ENCODE measurements at places on chromosomes 4 and X.

GRCh38 chr4:120096508-120097297 is 30.1 kb upstream of the MAD2L1 start:
- DNase-seq, result no peak

- no peak for DNase-seq
Measured at GRCh38 chrX:69313617-69314290, 148.5 kb upstream of the PJA1 start.

DNA sequence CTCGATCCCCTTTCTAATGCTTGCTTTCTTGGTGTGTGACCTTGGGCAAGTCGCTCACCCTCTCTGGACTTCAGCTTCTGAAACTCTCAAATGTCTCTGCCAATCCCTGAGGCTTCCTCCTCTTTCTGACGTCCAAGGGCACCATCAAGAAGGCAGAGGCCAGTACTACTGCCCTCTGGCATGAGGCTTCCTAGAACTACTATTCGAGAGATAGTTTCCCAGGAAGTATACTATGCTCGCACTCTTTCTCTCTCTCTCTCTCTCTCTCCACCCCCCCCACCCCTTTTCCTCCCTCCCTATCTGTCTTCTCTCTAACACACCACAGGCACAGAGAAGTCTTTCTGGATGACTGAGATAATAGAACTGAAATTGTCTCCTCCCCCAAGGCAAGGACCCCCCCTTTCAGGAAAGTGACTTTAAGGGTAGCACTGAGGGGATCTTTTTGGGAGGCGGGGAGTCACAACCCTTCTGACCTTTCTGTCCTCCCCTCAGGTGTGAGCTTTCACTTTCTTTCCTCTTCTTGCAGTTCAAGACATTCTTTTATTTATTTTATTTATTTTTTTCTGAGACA is 20.0 kb upstream of the BCOR start:
- no peak for DNase-seq

DNA sequence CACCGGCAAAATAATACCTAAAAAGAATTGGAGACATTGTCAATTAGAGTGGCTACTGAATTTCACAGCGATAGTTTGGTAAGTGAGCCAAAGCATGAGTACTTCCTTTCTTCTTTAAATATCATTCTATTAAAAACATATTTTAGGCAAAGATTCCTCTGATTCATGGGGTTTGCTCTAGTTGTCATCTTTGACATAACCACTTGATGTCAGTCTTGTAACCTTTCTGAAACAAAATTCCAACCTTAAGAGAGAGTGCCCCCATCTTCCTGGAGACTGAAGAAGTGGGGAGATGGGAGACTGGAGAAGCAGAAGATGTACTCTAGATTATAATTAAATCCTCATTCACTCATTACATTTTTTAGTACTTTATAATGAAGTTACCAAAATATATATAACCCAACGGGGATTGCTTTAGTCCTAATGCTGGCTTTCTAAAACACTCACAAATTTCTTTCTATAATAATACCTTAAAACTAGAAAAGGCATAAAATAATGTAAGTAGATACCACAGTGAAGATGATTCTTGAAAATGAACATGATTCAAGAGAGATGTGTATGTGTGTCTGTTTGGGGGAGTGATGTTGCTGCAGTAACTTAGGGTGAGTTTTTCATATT is 96.4 kb downstream of the EMCN start:
- peak; percentile 31 for DNase-seq

DNA sequence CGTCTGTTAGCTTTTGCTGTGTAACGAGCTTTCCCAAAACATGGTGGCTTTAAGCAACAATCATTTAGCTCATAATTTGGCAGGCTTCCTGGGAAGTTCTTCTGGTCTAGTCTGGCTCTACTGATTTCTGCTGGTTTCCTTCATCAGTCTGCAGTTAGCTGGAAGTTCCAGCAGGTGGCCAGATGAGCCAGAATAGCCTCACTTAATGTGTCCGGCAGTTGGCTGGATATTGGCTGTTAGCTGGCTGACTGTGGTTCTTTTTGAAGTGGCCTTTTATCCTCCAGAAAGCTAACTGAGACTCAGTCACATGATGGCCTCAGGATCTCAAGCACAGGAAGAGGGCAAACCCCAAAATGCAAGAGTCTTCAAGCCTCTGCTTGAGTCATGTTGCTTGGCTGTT is 34.9 kb downstream of the FTHL17 start:
- peak; percentile 80 for DNase-seq

DNA sequence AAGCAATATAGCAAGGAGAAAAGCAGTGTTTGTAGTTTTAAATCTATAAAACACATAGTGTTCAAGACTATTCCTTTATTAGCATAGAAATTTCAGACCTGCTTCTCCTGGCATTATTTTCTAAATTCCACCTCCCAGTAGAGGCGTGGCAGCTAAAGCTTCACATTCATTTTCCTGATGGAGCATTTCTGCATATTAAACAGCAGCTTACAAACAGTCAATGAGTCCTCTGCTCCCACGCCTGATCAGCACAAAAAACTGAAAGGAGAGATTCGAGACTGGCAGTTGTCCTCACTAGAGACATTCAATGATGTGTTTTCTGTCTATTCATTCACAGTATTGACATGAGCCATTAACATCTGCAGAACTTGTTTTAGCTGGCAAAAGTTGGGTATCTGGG is 61.4 kb downstream of the SHISA3 start:
- no peak for DNase-seq

GRCh38 chr4:149896432-149896831 is 80.8 kb upstream of the IQCM start:
- DNase-seq, result peak; percentile 54

GRCh38 chr4:40231316-40231863 is 34.6 kb downstream of the RHOH start:
- DNase-seq, result no peak

GRCh38 chrX:51737091-51737490 is 6.2 kb upstream of the GSPT2 start:
- no peak for DNase-seq

DNA sequence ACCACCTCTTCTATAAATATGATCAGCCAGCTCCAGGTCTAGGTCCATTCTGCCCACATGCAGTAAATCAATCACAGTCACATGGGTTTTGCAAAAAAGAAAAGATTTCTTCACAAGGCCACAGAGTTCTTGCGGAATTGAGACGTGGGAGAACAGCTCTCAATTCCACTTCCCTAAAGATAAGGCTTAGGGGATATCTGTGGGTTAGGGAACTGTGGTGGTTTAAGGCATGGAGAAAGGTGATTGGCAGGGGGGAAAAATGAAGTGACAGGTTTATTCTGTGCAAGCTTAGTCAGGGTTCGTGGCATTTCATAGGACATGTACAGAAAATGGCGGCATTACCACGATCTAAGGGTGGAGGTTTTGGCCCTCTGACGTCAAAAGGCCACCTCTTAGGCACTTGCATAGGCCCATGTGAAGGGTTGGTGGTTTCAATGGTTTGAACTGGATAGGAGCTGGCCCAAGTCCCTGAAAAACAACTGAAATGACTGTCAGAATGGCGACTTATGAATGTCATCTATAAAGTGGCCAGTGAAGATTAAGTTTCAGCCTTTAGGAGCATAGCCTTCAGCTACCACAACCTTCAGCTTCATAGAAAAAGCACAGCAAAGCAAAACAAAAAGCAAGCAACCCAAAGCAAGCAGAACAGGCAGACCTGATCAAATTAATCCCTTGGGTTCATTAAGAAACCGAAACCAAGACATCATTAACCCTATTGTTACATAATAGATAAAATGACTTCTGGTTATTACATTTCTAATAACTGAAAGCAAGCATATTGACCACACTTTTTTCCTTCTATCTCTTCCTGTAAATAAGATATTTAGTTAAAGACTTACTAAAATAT is 289.8 kb upstream of the SFRP2 start:
- no peak for DNase-seq

DNA sequence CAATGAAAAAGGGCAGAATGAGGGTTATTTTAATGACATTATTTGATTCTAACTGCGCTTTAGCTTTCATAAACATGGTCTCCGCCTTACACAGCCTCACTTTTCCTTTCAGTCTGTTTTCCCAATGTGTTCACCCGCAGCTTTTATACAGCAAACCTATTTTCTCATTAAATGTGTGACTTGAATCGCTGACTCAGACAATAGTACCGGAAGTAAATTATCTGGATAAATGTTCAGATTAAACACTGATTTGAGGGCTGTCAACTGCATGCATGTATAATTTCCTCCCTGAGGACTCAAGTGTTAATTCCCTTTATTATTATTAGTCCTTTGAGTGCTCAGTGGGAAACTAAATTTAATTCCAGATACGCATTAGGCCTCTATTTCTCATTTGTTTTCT is 117.3 kb downstream of the FAM133A start:
- no peak for DNase-seq

DNA sequence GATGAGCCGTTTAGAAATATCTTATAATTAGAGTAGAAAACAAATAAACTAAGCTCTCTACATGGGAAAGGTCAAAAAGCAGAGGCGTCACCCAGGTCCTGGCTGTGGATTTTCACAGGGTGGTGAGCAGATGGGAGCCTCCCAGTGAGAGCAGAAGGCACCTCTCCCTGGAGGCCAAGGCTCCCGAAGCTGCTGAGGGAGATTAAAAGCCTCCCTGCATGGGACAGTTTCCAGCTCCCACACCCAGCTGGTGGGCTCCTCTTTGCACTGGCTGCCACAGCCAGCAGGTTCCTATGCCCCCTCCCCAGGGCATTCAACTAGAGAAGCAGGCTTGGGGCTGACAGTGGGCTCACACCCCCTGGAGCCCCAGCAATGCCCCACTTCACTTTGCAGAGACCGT is 55.2 kb upstream of the TBC1D9 start:
- no peak for DNase-seq

GRCh38 chr4:146349306-146349705 is 135.0 kb downstream of the REELD1 start:
- no peak for DNase-seq

GRCh38 chrX:19549838-19550237 is 34.5 kb upstream of the MAP3K15 start:
- no peak for DNase-seq

DNA sequence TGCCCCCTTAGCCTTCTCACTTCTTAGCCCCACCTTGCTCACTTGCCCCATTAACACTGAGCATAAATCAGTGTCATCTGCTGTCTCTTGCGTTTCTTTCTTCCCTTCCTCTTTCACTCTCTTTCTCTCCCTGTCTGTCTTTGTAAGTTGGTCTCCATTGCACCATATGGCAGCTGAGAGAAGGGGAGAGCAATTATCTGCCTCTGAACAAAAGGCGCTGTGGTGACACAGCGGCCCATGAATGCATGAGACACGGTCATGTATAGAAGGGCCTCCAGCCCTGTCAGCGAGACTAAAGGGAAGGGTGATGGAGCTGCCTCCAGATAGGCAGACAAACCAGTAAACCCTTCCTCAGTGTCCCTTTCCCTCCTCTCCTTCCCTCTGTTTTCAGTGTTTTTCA is 88.8 kb upstream of the PCDH18 start:
- DNase-seq, result no peak

DNA sequence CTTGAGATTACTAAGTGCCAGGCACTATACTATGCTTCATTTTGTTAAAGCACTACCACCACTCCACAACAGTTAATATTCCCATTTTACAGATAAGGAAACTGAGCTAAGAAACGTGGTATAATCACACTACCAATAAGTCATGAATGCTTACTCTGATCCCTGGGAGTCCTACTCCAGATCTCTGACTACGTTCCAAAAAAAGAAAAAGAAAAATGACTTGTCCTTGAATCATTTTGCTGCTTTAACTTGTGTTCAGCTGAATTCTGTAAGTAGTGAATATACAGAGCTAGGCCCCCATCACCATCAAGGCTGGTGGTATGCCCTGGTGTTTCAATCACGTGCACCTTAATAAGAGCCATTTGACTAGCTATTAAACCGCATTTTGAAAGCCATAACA is 39.4 kb downstream of the LDB2 start:
- no peak for DNase-seq

- DNase-seq, result no peak
Measured at GRCh38 chrX:17520016-17520615, 145.1 kb downstream of the NHS start.

- no peak for DNase-seq
Measured at GRCh38 chr4:92235731-92236130, 68.0 kb upstream of the GRID2 start.

GRCh38 chr4:178415925-178416324 is 973.7 kb upstream of the AGA start:
- DNase-seq, result no peak

DNA sequence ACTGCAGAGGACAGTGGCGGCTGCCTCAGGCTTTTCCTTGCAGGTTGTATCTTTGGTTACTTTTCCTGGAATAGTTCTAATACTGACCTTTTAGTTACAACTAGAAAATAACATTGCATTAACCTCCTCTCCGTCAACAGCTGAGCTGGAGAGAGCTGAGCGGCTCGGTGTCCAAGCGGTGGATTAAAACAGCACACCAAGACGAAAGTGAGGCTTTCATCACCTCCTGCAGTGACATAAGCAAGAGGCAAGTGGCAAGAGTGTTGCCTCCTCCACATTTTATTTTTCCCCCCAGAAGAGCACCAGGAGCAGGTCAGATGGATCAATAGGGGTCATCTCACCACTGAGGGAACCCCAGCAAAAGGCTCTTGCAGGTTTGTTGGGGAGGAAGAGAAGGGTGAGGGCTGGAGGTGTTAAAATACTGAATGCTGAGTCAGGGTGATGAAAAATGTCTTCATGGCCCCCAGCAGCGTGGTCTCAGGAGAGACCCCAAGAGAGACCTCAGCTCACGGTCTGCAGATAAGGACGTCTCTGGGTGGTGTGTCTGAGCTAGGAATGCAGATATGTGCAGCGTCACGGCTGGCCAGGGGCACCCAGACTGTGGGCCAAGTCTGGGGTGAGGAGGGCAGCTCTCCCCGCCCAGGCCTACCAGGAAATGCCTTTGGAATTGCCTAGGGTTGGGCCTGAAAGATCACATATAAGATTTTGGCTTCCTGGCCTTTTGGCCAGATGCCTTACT is 50.3 kb downstream of the CASP3 start:
- DNase-seq, result peak; percentile 19

GRCh38 chrX:149185087-149185486 is 320.0 kb downstream of the IDS start:
- peak; percentile 45 for DNase-seq

- DNase-seq, result no peak
Measured at GRCh38 chrX:26254436-26254835, 38.5 kb downstream of the MAGEB5 start.

DNA sequence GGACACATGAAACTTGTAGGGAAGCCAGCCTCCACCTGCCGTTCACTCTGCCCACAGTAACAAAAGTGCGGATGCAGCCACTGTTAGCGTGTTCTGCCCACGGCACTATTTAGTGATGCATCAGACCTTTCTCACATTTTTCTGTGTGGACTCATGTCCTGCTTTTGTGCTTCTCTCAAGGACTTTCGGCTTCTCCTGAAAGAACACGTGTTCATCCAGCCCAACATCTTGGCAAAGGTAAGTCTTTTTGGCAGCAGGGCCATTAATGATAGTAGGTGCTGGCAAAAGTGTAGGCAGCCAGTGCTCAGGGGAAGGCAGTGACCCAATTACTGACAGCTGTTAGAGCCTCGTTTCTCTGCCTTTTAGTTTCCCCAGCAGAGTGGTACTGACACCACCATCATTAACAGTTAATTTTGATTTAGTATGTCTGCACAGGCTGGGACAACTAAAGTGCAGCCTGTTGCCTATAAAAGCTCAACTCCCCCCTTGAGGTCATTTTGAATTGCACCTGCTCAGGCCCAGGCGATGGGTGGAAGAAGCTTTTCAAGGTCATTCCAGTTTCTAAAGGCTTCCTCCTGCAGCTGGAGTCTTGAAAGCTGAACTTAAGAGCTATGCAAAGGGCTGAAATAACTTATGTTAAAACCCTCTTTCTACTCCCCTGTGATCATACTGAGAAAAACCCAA is 54.5 kb upstream of the HPSE start:
- DNase-seq, result no peak

Data from A172 (cell line).